ENCODE measurements at places on chromosomes 12 and 14.
A peak's percentile ranks its signal among the peaks of the same experiment; 100 is the strongest.

DNA sequence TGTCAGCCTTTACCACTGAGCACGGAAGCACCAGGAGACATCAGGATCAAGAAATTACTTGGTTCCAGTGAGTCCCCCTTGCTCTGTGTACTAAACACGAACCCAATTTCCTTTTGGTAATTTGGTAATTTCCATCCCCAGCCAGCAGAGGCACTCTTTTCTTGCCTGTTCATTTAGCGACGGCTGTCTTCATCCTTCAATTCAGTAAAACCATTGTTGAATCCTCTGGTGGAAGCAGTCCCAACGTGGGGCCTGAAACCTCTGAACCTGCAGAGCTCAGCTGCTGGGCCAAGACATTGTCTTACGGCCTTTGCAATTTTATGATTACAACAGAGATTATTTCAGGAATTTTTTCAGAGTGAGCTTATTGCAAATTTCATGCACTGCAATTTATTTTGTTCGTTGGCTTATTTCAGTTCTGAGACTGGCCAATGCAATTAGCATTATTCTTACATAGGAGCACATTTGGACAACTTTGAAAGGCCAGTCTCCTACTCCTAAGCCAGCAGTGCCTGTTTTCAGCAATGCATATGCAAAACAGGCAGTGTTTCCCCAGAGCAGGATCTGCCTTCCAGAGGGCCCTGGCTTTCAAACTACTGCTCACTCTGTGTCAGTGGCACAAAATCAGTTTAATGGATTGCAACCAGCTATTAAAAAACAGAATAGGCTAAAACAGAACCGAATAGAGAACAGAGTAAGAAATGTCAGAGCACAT is 372.9 kb upstream of the TMEM132C start:
- peak; percentile 32 for DNase-seq

GRCh38 chr14:52987514-52987913 is 36.7 kb upstream of the FERMT2 start:
- no peak for DNase-seq

DNA sequence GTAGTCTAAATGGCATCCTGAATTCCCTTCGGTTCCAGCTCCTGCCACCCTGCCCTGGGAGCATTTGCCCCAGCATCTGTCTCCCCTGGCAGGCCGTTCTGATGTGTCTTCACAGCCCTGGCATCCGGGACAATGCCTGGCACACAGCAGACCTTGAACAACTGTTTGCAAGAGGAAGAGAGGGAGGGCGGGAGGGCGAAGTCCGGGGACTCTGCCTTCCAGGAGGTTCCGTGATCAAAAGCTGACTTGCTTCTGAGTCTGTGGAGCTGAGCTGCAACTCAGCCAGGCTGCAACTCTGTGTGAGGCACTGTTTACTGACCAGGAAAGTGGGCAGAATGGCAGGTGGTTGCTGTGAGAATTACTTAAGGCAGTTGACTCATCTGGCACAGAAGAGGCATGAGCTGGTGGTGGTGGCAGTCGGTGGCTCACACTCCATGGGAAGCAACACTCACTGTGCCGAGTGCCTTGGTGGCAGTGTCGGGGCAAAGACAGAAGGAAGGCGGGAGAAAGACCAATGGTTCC is 61.1 kb upstream of the DLK1 start:
- DNase-seq = no peak

- no peak for DNase-seq
These were observed 671 bp upstream of the DIO3 start for GRCh38 chr14:101560534-101561113.

DNA sequence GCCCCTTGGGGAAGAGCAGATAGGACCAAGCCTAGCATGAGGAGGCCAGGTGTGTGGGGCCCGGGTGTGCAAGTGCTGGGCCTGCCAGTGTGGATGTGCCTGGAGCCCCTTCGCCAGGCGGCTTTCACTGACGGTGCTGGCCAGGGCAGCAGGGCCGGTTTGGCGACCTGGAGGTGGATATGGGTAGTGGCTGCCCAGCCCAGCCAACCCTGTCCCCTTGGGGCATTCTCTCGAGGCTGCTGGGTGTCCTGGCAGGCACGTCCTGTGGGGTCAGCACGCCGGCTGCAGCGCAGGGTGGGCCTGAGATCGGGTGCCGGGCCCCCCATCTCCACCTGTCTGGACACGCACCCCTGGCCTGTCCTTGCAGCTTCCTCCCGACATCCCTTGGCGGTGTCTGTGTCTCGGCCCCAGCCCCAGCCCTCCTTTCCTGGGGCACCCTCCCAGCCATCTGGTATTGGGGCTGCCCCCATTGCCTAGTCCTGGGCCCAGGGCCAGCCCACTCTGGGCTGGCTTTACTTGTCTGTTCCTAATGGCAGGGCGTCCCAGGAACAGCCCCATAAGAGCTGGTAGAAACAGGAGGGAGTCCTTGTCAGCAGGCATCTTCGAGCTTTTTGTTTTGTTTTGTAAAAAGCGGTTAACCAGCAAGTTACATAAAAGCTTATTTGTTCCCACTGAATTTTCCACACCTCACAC is 7.2 kb upstream of the CRIP2 start:
- no peak for DNase-seq

GRCh38 chr12:47349137-47350061 is 269.6 kb upstream of the AMIGO2 start:
- DNase-seq = no peak

- no peak for DNase-seq
These were observed 70.5 kb downstream of the EP400 start for GRCh38 chr12:132020292-132020691.

- peak; percentile 9 for DNase-seq
These were observed 636.4 kb downstream of the SLC6A15 start for GRCh38 chr12:84276215-84276614.

- DNase-seq = no peak
These were observed 433.8 kb downstream of the FUT8 start for GRCh38 chr14:65846196-65846868.

DNA sequence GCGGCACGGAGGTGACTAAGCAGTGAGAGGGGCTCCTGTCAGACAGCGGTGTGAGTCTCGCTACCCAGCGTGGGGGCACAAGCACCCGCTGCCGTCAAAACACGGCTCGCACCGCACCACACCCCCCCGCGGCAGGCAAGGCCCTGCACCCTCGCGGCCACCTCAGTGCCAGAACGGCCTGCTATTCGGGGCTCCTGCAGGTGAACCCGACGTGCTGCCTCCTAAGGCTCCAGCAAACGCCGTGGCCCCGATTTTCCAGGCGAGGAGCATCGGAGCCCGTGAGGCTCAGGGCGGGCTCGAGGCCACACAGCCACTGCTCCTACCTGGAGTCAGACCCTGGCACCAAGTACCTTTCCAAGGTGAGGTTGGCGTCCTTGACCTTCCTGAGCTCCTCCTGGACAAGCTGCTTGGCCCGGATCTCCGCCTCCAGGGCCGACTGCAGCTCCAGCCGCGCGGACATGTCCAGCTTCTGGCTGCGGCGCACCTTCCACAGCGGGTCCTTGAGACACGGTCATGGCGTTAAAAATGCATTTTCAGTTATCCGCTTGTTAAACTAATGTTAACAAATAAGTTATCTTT is 41.8 kb downstream of the AMN start:
- no peak for DNase-seq

GRCh38 chr12:64729909-64730587 is 29.2 kb downstream of the GNS start:
- DNase-seq = no peak

- no peak for DNase-seq
These were observed 27.1 kb downstream of the FAM222A start for GRCh38 chr12:109740694-109741245.

GRCh38 chr14:98751110-98751509 is 520.9 kb downstream of the BCL11B start:
- no peak for DNase-seq

DNA sequence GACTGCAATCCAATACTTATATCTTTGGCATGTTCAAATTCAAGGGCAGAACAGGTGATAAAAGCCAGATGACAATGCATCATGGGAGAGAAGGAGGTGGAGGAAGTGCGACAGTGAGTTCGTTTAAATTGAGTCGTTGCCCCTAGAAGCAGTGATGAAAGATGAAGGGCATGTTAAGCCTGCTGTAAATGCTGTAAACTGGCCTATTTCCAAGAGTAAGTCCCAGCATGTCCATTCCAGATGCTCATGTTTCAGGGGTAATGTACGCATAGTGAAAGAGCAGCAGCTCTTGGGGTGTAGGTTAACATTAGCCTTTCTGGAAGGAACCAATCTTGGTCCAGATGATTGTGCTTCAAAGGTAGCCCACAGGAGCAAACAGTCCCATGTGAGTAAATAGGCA is 97.1 kb downstream of the C2CD5 start:
- no peak for DNase-seq

GRCh38 chr14:68762953-68763764 is 29.7 kb downstream of the ZFP36L1 start:
- DNase-seq = peak; percentile 95

GRCh38 chr12:24118668-24119067 is 169.2 kb upstream of the SOX5 start:
- DNase-seq = no peak

DNA sequence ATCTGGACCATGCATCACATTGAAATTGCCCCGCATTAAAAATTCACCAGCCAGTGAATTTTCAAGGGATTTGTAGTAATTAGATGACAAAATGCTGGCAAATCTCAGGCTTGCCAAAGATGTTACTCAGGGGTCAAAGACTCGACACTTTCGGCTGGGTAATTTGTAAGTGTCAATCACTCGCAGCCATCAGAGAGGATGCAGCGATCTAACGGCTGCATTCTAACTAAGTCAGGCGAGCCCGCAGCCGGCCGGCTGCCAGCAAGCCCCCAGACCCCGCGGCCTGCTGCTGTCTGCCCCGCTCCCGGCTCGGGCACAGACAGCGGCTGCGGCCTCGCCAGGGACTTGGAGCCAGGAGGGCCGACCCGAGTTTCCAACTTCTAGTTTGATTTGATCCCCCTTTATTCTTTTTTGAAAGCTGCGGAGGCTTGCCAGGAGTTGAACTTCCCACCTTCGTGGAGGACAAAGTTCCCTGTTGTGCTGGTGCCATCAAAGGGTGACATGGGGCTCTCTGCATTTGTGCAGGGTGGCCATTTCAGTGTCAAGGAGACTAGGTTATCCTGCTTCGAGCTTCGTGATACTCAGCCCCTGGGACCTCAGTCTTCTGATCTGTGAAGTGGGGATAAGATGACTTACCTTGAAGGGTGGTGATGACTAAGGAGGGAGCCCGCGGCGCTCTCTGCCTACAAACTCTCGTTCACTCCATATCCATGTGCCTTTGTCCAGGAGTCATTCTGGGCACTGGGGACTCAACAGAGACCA is 169.9 kb downstream of the RBM19 start:
- DNase-seq = peak; percentile 15

GRCh38 chr12:113050795-113051194 is 5.7 kb upstream of the DTX1 start:
- no peak for DNase-seq

DNA sequence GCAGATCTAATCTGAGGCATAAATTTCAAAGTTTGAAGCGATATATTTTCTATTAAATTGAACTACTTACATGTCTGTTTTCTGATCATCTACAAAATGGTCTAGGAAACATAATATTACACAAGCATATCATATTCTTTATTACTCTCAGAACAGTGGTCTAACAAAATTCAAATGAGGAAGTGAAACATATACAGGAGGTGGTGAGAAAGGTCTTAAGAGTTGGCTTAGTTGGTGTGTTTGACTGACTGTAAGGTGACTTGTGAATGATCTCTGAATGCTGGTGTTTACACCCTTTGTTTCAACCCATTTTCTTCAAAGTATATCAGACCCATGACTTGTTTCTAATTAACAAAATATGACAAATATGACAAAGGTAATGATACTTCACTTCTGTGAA is 1156.8 kb downstream of the SLC16A7 start:
- no peak for DNase-seq

DNA sequence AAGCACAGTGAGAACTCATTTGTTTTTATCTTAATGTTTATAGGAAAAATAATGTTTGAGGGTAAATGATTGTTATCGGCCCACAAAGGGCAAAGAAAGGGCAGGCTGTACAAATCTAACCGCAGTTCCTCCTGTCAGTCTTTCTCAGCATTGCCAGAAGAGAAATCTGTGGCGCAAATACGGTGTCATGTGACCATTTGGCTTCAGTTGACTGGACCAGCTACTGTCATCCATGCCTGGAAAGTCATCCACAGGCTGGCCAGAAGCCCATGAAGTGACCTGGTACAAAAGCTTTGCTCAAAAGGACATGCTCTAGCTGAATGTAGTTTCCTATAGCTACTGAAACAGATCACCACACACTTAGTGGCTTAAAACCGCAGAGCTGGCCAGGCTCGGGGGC is 43.6 kb downstream of the HCAR2 start:
- no peak for DNase-seq

DNA sequence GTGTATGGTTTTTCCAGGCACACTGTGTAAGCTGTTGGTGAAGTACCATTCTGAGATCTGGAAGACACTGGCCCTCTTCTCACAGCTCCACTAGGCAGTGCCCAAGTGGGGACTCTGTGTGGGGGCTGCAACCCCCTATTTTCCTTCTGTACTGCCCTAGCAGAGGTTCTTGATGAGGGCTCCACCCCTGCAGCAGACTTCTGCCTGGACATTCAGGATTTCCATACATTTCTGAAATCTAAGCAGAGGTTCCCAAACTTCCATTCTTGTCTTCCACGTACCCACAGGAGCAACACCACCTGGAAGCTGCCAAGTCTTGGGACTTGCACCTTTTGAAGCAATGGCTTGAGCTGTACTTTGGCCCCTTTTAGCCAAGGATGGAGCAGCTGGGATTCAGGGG is 85.2 kb upstream of the PRMT8 start:
- no peak for DNase-seq

GRCh38 chr14:89303456-89304435 is 113.3 kb downstream of the FOXN3 start:
- no peak for DNase-seq

DNA sequence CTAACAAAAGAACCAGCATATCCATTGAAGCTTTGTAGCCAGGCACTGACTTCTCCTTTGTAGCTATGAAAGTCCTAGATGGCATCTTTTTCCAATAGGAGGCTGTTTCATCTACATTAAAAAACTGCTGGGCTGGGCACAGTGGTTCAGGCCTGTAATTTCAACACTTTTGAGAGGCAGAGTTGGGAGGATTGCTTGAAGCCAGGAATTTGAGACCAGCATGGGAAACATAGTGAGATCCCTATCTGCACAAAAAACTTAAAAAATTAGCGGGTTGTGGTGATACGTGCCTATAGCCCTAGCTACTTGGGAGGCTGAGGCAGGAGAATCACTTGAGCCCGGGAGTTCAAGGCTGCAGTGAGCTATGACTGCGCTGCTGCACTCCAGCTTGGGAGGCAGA is 167.7 kb downstream of the CALM1 start:
- DNase-seq = no peak

GRCh38 chr14:40058901-40059897 is 627.0 kb upstream of the FBXO33 start:
- no peak for DNase-seq

DNA sequence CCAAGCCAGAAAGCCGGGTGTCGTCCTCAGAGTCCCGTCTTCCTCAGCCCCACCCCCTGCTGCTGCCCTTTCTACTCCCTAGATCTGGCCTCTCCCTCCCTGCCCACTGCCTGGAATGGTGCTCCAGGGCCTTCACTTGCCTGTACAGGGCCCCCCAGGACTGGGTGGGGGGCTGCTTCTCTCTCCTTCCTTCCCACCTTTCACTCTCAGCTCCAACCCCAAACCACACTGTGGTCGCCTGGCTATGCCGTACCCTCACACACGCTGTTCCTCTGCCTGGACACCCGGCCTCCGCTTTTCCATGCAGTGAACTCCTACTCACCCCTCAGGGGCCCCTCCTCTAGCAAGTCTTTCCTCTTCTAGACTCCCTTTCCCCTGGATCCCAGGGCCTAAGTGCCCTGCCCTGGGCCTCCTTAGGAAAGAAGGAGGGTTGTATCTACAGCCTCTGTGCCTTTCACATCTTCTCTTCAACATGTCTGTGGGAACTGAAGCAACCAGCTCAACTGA is 25.5 kb upstream of the DIO3 start:
- DNase-seq = no peak

Data from SK-N-DZ (cell line).